ENCODE measurements at places on chromosomes 2 and 18.

DNA sequence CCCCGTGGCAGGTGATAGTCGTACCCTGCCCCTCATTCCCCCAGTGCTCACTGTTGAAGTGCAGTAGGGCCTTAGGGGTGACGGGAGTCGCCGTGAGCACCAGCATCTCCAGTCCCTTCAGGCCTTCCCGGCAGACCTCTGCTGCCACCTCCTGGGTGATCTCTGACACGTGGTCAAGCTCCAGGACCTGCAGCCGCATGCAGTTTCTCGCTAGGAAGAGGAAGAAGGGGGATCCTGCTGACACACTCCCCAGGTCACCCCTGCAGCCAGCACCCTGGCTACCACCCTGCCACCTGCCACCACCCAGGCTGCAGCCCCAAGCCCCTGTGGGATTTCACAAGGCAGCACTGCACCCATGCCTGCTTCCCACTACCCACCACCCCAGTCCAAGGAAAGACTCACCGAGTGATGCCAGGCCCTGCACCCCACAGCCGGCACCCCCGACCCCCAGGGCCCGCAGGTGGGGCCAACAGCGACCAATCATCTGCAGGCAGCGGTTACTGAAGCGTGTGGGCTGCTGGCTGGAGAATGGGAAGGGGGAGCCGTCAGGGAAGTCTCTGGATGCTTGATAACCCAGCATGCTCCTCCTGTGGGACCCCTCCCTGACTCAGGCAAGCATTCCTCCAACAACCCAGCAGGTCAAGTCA lies 23.8 kb downstream of the FBXO41 start:
- peak; percentile 22 for DNase-seq

DNA sequence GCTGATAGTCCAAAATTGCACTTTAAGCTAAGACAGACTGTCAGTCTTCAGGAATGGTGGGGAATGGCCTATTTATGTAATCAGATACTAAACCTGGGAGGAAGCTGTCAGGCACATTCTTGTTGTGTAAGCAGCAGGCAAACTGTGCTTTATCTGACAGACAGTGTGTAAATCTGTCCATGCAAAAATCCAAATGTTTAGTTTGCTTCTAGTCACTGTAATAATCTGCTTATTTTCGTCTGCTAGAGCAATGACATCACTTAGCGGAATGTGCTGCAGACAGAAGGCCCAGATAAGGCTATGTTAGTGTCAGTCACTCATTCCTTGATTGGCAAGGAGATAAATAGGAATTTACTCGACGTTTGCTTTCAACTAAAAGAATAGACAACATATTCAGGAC lies 263.5 kb downstream of the ZNF407 start:
- no peak for DNase-seq

DNA sequence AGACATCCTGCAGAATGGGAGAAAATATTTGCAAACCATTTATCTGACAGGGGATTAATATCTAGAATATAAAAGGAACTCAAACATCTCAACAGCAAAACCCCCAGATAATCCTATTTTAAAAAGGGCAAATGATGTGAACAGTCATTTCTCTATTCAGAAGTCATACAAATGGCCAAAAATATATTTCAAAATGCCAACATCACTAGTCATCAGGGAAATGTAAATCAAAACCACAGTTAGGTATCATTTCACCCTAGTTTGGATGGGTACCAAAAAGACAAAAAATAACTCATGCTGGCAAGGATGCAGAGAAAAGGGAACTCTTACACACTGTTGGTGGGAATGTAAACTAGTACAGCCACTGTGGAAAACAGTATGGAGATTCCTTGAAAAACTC lies 70.0 kb downstream of the TBR1 start:
- DNase-seq: no peak

- no peak for DNase-seq
Measured at GRCh38 chr2:3409627-3410170, 30.2 kb downstream of the TRAPPC12 start.

DNA sequence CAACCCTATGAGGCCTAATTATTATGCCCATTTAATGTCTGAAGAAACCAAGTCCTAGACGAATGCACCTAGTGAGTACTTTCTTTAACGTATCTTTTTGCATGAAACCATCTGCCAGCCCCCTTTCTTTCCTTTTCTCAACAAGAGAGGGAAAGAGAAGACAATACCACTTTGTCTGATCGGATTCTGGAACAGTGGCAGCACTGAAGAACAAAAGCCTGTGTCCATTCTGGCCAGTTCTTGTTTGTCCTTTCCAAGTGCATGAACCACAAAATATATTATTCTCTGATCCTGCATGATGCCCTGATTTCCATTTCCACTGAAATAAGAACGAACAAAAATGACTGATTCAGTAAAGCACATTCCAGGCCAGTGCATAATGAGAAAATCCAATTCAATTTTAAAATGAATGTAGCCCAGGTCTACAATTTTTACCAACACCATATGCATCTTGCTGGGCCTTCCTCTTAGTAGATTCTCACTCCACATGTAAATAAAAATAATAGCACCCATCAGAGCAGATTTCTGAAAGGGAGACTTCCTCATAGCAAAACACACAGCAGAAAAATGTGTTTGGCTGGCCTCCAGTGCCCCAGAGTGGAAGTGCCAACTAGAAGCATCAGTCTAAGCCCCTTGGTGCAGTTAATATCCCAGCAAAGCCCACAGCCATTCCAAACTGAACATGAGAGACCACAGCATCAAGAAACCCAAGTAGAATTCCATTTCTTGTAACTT lies 422.6 kb upstream of the ID2 start:
- peak; percentile 91 for DNase-seq

GRCh38 chr18:13831864-13832508 lies 8.0 kb downstream of the MC5R start:
- no peak for DNase-seq

DNA sequence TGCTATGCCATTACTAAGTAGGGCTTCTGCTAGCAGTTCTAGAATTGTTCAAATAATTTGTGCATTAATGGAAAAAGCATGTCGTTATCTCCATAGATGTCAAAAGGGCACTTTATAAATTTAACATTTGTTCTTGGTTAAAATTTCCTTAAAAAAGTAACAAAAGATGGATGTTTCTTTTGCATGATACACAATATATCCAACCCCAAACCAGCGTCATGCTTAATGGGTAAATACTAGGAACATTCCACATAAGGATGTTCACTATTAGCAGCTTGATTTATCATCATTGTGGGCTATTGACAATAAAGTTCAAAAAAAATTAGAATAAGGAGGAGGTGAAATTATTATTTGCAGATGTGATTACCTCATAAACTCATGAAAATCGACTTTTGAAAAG lies 79.7 kb downstream of the GREB1L start:
- DNase-seq: no peak

- no peak for DNase-seq
Measured at GRCh38 chr2:28545590-28546200, 49.8 kb downstream of the PLB1 start.

- no peak for DNase-seq
Measured at GRCh38 chr18:50992351-50992762, 24.5 kb downstream of the ELAC1 start.

- no peak for DNase-seq
Measured at GRCh38 chr2:228545748-228546145, 364.3 kb upstream of the SPHKAP start.

DNA sequence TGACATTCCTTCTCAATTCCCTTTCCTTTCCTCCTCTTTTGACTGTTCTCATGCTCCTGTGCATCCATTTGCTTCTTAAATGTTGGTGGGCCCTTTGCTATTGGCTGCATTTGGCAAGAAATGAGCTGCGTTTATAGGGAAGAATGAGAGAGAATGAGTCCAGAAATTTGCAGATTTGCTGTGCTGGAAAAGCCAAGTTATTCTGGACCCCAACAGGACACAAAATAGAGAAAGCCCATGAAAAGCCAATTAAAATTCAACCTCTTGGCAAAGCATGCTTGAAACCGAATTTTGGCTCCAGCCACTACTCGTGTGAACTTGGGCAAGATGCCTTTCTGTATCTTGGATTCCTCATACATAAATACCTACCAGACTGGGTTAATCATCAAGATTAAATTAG lies 1.3 kb upstream of the SCLY start:
- DNase-seq: no peak

GRCh38 chr2:168692132-168692744 lies 110.2 kb upstream of the NOSTRIN start:
- no peak for DNase-seq

DNA sequence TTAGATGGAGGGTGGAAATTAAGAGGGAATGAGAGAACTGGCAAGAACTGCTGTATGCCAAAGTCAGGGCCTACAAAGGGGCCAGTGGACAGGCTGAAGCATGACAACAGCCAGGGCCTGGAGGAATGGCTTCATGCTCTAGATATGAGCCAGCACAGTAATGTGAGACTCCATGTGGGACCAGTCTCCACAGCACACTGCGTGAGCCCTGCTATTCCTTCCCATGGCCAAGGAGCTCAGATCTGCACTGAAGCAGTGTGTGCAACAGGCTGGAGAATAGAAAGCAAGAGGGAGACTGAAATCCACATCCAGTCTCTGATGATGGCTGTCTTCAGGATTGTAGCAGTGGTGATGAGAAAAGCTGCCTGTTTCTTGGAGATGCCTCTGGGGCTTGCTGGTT lies 162.8 kb downstream of the TPGS2 start:
- no peak for DNase-seq

- DNase-seq: no peak
Measured at GRCh38 chr2:66318009-66318561, 116.8 kb upstream of the MEIS1 start.

DNA sequence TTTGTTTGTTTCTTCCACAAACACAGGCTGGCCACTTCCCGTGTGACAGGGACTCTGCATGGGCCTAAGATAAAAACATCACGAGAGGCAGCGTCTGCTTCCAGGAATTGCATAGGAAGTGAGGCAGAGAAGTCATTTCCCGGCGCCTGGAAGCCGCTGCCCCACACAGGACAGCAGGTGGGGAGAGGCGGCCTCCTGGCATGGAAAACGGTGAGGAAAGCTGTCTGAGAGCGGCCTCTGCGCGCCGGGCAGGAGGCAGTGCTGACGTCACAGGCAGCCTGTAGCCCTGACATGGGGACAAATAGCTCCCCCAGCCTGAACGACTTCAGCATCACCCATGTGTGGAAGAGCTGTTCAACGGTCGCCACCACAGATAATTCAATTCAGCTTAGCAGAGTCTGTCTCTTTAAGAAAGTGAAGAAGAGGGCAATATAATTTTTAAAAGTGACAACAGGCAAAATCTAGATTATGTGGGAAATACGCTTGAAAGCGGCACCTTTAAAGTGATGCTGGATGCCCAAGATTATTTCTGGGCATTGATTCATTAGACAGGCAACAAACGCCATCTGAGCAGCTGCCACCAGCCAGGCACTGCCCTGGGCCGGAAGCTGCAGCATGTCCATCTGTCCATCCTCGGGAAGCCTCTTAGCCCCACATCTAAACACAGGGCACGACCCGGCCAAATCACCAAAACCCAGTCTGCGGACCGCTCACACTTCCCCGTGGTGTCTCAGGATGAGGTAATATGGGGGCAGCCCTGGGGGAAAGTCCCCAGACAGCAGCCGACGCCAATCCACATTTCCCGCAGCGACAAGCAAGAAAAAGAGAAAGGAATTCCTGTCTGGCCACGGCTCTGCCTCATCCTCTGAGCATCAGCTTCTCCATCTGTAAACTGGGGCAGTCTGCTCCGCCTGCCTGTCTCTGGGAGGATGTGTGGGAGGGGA lies 138.9 kb downstream of the PXDN start:
- DNase-seq: no peak

- DNase-seq: no peak
Measured at GRCh38 chr2:99106913-99107312, 34.6 kb upstream of the C2orf15 start.

DNA sequence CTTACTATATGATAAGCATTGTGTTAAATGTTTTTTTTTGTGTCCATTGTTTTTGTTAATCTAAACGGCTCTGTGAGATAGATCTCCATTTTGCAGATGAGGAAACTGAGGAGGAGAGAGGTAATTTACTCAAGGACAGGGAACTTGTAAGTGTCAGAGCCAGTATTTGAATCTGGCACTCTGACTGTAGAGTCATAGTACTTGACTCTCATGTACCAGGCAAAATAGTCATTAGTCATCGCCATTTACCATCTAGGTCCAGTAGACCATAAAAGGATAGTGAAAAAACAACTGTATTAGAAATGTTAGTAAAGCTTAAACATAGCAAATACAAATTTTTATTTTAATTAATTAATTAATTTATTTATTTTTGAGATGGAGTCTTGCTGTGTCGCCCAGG lies 4.8 kb downstream of the PSMD14 start:
- DNase-seq: no peak

DNA sequence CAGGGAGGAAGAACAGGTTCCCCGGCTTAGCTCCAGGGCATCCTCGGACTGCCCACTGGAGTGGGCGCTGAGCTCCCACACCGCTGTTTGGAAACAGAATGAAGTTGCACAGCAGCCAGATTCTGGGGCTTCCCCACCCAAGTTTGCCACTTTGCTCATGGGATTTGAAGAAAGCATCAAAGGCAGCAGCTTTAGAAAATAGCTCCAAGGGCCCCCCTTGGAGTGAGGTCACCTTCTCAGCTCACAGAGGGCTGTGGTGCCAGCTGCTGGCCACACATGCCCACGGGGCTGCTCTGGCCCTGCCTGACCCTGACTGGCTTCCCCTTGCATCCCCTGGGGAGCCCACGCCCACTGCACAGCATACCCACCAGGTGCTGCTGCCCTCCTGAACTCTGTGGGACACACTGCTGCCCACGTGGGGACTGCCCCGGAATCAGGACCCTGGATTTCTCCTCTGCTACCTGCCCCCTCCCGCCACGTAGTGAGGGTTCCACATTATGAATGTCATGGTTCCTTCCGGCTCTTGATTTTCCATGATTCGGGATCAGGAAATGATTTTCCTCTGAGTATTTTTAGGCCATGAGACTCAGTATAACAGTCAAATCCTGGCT lies 70.3 kb downstream of the TGOLN2 start:
- no peak for DNase-seq

DNA sequence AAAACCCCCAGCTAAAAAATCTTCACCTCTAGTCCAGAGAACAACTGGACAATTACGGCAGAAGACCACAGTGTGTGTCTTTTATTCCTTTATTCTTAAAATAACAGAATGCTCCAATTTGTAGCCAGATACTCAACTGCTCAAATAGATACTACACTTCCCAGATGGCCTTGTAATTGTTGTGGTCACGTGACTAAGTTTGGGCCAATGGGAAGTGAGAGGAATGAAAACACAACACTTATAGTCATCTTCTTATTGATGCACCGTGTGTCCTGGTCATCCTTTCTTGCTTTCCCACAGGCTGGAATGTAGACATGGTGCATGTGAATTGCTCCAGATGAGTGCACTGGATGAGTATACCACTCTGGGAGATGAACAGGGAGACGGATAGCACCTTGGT lies 145.1 kb downstream of the CDC42EP3 start:
- no peak for DNase-seq

DNA sequence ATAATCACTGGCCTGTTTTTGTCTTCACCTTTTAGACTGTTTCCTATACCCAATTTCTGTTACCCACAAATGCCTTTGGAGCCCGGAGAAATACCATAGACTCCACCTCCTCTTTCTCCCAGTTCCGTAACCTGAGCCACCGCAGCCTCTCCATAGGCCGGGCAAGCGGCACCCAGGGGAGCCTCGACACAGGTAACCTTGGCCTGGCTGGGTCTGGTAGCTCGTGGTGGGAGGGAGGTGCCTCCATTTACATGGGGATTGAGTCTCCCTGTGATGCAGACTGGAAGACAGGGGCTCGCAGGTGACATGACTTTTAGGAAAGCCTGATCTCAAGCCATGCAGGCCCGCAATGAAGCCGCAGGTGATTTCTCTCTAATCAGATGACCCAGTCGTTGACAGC lies 100.6 kb downstream of the CABLES1 start:
- DNase-seq: no peak

GRCh38 chr2:61770746-61771145 lies 83.1 kb downstream of the FAM161A start:
- no peak for DNase-seq
